Neural cell (in vitro differentiated cells): ENCODE measurements at places on chromosomes 7 and 10. TPM values are rescaled to one million over a fixed set of nuclear protein-coding genes. Genes with fewer than 3 reads are reported as not detected.

The DPCD gene
- polyA plus RNA-seq, result 173 and 234 TPM in 2 replicates

The RBP4 gene
- polyA plus RNA-seq, result 0.73 and 1.9 TPM in 2 replicates

The CRTAC1 gene
- 0.44 and 1.1 TPM in 2 replicates for polyA plus RNA-seq

The SEPHS1 gene
- 61.0 and 76.3 TPM in 2 replicates for polyA plus RNA-seq

The SPACDR gene
- not detected in 2 replicates for polyA plus RNA-seq

The CADPS2 gene
- polyA plus RNA-seq, result 5.0 and 5.9 TPM in 2 replicates

The CPA4 gene
- 8.9 and 9.2 TPM in 2 replicates for polyA plus RNA-seq

The TMEM176A gene
- polyA plus RNA-seq, result not detected in 2 replicates

The SEMA3C gene
- 377 and 386 TPM in 2 replicates for polyA plus RNA-seq

The SMO gene
- polyA plus RNA-seq, result 8.8 and 14.7 TPM in 2 replicates

The TMEM196 gene
- polyA plus RNA-seq, result 30.3 and 35.7 TPM in 2 replicates

The WNT8B gene
- 0.37 TPM in 1 of 2 replicates, not detected in the other for polyA plus RNA-seq

The RSU1 gene
- polyA plus RNA-seq, result 18.7 and 22.2 TPM in 2 replicates

The PAX4 gene
- not detected in 2 replicates for polyA plus RNA-seq

The NPTX2 gene
- 0.98 and 1.4 TPM in 2 replicates for polyA plus RNA-seq

The ERVW-1 gene
- polyA plus RNA-seq, result not detected in 2 replicates

The PVRIG gene
- polyA plus RNA-seq, result 0.16 TPM in 1 of 2 replicates, not detected in the other

The TMEM178B gene
- 40.7 and 44.9 TPM in 2 replicates for polyA plus RNA-seq

The CXCL12 gene
- 0.14 and 0.54 TPM in 2 replicates for polyA plus RNA-seq

The THSD7A gene
- polyA plus RNA-seq, result 18.1 and 18.5 TPM in 2 replicates

The GATA3 gene
- polyA plus RNA-seq, result not detected in 2 replicates

The TECPR1 gene
- polyA plus RNA-seq, result 46.6 and 50.8 TPM in 2 replicates

The LBX1 gene
- polyA plus RNA-seq, result 0.08 TPM in 1 of 2 replicates, not detected in the other

The LDB3 gene
- 0.12 TPM in 1 of 2 replicates, not detected in the other for polyA plus RNA-seq

The TSPAN12 gene
- 2.2 and 3.5 TPM in 2 replicates for polyA plus RNA-seq

The RNF32 gene
- 1.8 and 2.6 TPM in 2 replicates for polyA plus RNA-seq

The SEC61A2 gene
- 75.4 and 83.1 TPM in 2 replicates for polyA plus RNA-seq

The CACNB2 gene
- 14.3 and 16.4 TPM in 2 replicates for polyA plus RNA-seq

The FAM171A1 gene
- 26.8 and 28.8 TPM in 2 replicates for polyA plus RNA-seq

The MYH16 gene
- not detected in 2 replicates for polyA plus RNA-seq

The GRM8 gene
- 1.5 TPM in 2 replicates for polyA plus RNA-seq

The LRRTM3 gene
- polyA plus RNA-seq, result 3.2 and 3.4 TPM in 2 replicates
